Stimulated activated CD4-positive, alpha-beta T cell treated with anti-CD3 and anti-CD28 coated beads, TNF-alpha, amount 100 ng/mL, for 48 hours (primary cell): ENCODE measurements at places on chromosomes 12 and 14.

DNA sequence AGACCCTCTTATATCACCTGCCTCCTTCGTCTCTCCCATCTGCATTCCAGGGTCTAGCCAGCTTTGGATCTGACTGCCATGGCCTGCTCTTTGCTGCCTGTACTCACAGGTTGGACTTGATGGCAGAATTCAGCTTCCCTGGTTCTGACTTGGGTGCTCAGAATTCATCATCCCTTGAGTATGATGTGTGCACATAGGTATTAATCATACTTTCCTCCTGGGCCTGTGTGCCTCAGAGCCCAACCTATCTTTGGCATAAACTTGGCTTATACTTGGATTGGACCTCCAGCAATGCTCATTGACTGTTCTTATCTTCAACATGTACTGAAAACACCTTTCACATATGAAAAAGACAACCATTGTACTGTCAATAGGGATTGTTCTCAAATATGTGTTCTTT lies 70.7 kb upstream of the LMNTD1 start:
- DNase-seq = no peak

DNA sequence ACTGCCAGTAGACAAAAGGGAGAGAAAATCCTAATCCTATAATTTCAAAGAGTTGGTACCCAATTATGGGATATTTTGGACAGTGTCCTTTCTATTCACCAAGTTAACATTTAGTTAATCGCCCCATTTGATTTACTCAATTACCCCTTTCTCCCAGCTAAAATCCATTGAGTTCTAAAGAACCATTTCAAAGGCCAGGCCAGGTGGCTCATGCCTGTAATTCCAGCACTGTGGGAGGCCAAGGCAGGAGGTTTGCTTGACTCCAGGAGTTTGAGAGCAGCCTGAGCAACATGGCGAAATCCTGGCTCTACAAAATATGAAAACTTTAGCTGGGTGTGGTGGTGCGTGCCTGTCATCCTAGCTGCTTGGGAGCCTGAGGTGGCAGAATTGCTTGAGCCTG lies 5.5 kb upstream of the GPR19 start:
- DNase-seq = no peak

DNA sequence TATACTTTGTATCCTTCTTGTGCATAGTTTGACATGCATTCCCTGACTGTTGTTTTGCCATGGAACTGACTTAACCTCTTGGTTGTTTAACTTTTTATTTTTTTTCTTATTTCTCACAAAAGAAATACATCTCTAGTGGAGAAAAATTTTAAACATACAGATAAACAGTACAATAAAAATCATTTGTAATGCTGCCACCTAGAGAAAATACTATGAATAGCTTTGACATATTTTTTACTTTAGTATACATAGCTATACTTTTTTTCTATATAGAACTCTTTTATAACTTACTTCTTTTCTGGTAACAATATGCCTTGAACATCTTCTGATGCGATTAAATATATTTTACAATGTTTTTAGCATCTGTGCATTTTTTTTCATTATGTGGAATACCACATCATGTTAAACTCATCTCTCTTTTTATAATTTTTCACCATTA lies 184.5 kb downstream of the AKAP6 start:
- DNase-seq = no peak

GRCh38 chr12:53952871-53953734 lies 1.6 kb upstream of the HOXC12 start:
- DNase-seq = no peak

GRCh38 chr12:42091769-42092168 lies 52.9 kb downstream of the GXYLT1 start:
- no peak for DNase-seq

- no peak for DNase-seq
Observed at GRCh38 chr12:103969391-103969790, 3.7 kb downstream of the TDG start.

- DNase-seq = no peak
Observed at GRCh38 chr14:64465831-64466554, 694 bp downstream of the AKAP5 start.

- DNase-seq = no peak
Observed at GRCh38 chr14:101840649-101841369, 79.3 kb downstream of the PPP2R5C start.

GRCh38 chr12:85405781-85406522 lies 125.9 kb downstream of the ALX1 start:
- no peak for DNase-seq

GRCh38 chr14:101588286-101588975 lies 27.1 kb downstream of the DIO3 start:
- DNase-seq = no peak

GRCh38 chr14:51518280-51518679 lies 133.4 kb upstream of the FRMD6 start:
- DNase-seq = no peak

DNA sequence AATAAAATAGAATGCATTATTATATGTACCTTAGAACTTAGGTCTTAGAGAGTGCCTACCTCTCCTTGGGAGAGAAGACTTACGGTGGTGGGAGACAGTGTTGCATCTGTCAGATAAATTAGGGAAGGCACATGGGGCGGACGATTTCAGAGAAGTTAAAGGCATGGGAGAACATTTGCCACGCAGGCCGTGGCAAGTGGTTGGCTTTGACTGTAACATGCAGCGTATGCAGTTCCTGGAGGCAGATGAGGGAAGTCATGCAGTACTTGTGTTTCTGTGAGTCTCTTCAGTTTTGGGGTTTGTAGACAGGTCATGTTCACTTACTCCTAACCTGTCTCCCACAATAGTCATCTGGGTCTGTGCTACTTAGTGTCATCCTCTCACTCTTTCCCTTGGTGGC lies 43.6 kb downstream of the ETV6 start:
- no peak for DNase-seq

GRCh38 chr12:71300772-71301675 lies 138.6 kb upstream of the LGR5 start:
- DNase-seq = no peak

- no peak for DNase-seq
Observed at GRCh38 chr14:34933301-34933700, 49.5 kb upstream of the SRP54 start.

GRCh38 chr12:43957732-43958372 lies 122.0 kb downstream of the TMEM117 start:
- no peak for DNase-seq

DNA sequence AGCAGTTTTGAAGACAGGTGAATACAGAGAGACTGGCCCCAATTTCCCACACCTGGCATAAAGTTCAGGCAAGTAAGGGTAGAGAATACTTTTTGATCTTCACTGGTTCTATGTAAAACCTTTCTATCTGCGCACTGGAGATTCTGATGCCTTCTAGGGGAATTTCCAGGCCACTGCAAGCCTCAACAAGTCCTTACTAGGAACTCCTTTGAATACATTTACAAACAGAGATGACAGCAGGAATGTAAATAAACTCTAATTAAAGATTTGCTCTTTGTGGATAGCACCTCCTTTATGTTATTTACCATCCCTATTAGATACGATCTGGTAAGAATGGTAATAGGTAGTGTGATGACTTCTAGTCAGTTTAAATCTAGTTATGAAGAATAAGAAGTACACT lies 69.2 kb downstream of the NTN4 start:
- DNase-seq = no peak

GRCh38 chr14:79829405-79830166 lies 381.7 kb downstream of the DIO2 start:
- no peak for DNase-seq

DNA sequence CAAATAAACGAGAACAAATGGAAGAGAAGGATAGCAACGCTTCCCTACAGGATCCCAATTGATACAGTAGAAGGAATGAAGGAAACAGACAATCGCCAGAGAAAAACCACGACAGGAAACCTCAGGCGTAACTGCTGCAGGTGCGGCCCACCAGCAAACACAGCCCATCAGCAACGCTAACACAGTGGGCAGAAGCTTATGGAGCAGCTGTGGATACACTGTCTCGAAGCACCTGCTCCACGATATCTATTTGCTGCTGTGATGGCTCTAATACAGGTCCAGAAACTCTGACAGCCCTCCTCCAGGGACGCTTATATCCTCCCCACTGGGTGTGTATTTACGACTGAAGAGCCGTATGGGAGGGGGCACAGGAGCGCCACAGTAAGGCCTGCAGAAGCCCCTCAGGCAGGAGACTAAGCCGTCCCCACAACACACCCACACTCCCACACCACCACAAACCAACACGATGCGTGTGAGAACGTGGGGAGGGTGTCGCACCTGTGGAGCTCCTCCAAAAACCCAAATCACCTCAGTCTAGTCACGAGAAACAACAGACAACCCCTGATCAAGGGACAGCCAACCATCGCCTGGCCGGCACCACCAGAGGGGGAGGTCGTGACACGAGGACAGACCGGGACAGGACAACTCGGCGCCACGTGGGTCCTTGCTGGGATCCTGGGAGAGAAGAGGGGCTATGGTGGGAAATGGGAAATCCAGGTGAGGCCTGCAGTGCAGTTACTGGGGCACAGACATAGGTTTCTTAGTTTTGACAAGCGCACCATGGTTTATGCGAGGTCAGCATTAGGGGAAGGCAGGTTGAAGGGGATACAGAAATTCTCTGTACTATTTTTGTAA lies 24.0 kb downstream of the POLE start:
- no peak for DNase-seq

GRCh38 chr12:130524759-130525158 lies 187.1 kb downstream of the PIWIL1 start:
- DNase-seq = no peak

DNA sequence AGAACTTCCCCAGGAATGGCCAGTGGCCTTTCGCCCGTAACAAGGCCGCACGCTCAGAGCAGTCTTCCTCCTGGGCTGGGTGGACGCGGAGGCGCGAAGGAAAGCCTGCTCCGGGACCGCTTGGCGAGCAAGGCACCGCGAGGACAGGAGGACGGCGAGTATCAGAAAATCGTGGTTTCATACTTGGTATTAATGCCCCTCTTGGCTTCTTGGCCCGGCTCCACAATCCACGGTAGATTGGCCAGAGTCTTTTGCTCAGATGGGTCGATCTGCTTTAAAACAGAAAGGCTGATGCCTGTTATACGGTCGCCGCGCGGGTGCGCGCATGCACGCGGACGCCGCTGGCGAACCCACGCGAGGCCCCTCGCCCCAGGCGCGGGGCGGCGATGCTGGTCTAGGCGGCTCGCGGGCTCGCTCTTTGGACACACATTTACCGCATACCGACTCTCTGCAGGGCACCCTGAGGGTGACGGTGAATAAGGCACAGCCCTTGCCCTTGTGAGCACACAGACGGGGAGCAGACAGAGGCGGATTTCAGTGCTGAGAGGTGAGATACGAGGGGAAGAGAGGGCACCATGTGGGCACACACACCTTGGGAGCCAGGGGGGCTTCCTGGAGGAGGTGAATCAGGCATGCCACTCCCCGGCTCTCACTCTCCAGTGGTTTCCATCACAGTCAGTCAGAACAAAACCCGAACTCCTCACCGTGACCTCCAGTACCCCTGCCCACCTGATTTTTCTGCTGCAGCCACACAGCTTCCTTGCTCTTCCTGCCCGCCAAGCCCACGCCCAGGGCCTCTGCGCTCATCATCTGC lies 100.7 kb downstream of the APAF1 start:
- DNase-seq = no peak

- no peak for DNase-seq
Observed at GRCh38 chr12:79619872-79620562, 70.7 kb downstream of the PAWR start.
